ENCODE measurements at places on chromosomes 7 and 10. TPM values are rescaled to one million over a fixed set of nuclear protein-coding genes. Genes with fewer than 3 reads are reported as not detected.

The SPDYE2 gene
- total RNA-seq, result not detected

The PRKG1 gene
- total RNA-seq, result 0.43 TPM

The SLC26A4 gene
- total RNA-seq, result 0.11 TPM

The GSAP gene
- total RNA-seq, result under 0.01 TPM

The COBL gene
- under 0.01 TPM for total RNA-seq

The LIPM gene
- total RNA-seq, result not detected

The CAMK2B gene
- total RNA-seq, result not detected

The SLC37A3 gene
- total RNA-seq, result 81.3 TPM
